ENCODE measurements at places on chromosomes 13 and 19. TPM values are rescaled to one million over a fixed set of nuclear protein-coding genes. Genes with fewer than 3 reads are reported as not detected.
A peak's percentile ranks its signal among the peaks of the same experiment; 100 is the strongest.

DNA sequence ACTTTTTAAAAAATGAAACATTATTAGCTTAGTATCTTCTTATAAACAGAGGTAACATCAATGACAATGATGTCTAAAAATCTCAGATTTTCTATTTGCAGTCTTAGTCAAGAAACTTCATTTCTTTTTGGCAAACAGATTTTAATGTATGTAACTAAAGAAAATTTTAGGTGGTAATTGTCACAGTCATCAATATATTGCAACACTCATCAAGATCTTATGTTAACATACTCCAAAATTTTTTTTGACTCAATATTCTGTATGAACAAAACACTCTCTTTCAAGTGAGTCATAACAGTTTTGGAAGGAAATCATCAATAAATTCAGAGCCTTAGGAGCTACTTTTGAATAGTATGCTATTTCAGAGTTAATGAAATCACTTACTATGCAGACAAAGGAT, 1507.6 kb downstream of the SLITRK1 start:
- H3K27ac ChIP-seq: no peak overlapping the region
- H3K4me1 ChIP-seq: no peaks in the 10 kb centered on the region
- H3K27me3 ChIP-seq: no peaks in the 10 kb centered on the region
- DNase-seq: no peak
- no peak overlapping the region for H3K4me3 ChIP-seq
- H3K36me3 ChIP-seq: no peaks in the 10 kb centered on the region

GRCh38 chr13:42899266-42899665, 92.8 kb downstream of the EPSTI1 start:
- no peaks in the 10 kb centered on the region for H3K27me3 ChIP-seq
- no peak overlapping the region for H3K4me3 ChIP-seq
- no peaks in the 10 kb centered on the region for H3K36me3 ChIP-seq
- no peak for DNase-seq
- H3K27ac ChIP-seq: no peak overlapping the region

Gene NLRP4
- 0.30 TPM for total RNA-seq

- no peaks in the 10 kb centered on the region for H3K36me3 ChIP-seq
- no peak for DNase-seq
- H3K4me3 ChIP-seq: no peak overlapping the region
- peaks cover 8% of the 10 kb centered on the region for H3K27me3 ChIP-seq
- H3K27ac ChIP-seq: no peak overlapping the region
Observed at GRCh38 chr13:45921162-45921736, 69.7 kb upstream of the SIAH3 start.

DNA sequence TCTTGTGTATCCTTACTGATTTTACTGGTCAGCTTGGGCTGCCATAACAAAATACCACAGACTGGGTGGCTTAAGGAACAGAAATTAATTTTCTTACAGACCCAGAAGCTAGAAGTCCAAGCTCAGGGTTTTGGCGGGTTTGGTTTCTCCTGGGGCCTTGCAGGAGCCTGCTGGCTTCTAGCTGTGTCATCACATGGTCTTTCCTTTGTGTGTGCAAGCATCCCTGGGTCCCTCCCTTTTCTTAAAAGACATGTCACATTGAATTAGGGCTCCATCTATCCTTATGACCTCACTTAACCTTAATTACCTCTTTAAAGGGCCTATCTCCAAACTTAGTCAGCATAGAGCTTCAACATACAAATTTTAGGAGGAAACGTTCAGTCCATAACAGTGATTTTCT, 23.4 kb downstream of the UBAC2 start:
- no peaks in the 10 kb centered on the region for H3K27me3 ChIP-seq
- no peak overlapping the region for H3K4me3 ChIP-seq
- no peak for DNase-seq
- H3K36me3 ChIP-seq: no peaks in the 10 kb centered on the region
- H3K4me1 ChIP-seq: peaks cover 66% of the 10 kb centered on the region

Gene NLRP5
- total RNA-seq: not detected

DNA sequence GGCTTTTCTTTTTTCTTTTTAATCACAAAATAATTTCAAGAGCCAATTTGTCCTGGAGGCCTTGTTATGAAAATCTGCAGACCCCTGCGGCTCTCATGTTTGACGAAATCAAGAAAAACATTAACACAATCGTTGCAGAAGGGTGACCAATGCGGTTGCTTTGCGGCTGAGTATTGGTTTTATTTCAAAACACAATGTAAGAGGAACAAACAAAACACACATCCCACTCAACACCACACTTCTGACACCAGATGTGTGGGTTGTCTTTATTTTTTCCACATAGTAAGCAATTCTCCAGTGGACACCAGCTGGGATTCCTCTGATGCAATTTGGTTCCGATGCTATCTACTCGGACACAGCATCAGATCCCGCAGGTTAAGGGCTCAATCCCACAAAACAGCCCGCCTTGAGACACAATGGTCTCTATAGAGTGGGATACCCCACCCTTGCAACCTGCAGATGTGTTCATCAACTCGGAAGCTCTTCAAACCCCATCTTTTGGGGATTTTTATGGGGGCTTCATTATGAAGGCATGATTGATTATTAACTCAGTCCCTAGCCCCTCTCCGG, 21.9 kb upstream of the CCDC124 start:
- H3K4me3 ChIP-seq: no peak overlapping the region
- H3K4me1 ChIP-seq: peaks cover 12% of the 10 kb centered on the region
- H3K36me3 ChIP-seq: no peaks in the 10 kb centered on the region
- DNase-seq: no peak
- no peak overlapping the region for H3K27ac ChIP-seq

DNA sequence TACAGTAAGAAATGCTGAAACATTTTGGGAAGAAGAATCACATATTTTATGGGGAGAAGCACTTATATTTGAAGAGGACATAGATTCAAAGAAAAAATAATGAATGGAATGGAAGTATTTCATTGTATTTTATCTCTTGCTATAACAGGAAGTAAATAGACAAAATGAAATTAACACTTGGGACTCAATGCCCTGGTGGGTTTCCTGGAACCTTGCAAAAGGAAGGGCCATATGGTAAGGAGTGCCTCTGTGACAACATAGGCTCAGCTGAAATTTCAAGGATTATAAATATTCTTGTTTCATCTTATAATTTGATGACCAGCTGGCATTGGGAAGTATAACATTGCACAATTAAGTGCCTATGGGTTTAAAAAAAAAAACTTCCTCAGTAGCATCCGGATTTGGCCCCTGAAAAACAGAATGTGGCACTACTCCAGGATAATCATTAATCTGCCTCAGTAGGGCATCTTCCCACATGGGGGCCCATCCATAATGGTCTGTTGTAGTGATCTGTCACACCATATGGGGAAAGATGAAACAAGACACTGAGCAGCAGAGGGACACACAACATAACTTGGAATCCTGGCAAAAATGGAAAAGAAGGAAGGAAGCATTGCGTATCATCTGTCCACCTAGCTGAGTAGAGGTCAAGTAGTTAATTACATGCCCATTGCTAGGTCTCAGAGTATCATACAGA, 321.6 kb downstream of the NDFIP2 start:
- no peaks in the 10 kb centered on the region for H3K4me1 ChIP-seq
- H3K4me3 ChIP-seq: no peak overlapping the region
- no peak for DNase-seq
- no peaks in the 10 kb centered on the region for H3K27me3 ChIP-seq
- no peaks in the 10 kb centered on the region for H3K36me3 ChIP-seq
- no peak overlapping the region for H3K27ac ChIP-seq

Gene AKAP8
- 17.4 TPM for total RNA-seq

DNA sequence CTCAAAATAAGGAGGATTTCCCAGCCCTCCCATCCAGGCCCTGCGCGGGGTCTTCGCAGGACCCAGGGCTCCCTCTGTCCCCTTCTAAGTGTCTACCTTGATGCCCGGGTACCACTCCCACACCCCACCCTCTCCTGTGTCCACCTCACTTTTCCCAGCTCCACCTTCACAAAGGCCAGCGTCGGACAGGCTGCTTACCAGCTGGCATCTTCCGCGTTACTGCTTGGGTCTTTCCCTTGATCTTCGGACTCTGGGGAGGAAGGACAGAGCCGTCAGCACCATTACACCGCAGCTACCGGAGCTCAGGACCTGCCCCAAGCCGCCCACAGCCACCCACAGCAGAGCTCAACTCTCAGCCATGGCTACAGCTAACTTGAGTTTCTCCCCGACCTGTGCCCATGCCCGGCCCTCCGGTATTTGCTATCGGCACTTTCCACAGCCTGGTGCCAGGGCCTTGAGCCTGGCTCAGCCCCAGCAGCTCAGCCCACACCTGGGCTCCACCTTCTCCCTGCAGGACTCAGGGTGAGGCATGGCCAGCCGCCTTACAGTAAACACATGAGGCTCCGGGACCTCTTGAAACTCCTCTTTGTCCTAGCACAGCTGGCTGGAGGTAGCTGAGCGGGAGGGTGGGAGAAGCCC, 3.8 kb downstream of the C13orf46 start:
- no peak overlapping the region for H3K4me3 ChIP-seq
- peaks cover 12% of the 10 kb centered on the region for H3K36me3 ChIP-seq
- DNase-seq: no peak
- peak overlapping the region; percentile 15 for H3K27ac ChIP-seq
- H3K27me3 ChIP-seq: no peaks in the 10 kb centered on the region

Gene CLPTM1
- 76.9 TPM for total RNA-seq

- DNase-seq: no peak
- H3K27ac ChIP-seq: peak overlapping the region; percentile 26
- no peaks in the 10 kb centered on the region for H3K27me3 ChIP-seq
- H3K4me1 ChIP-seq: peaks cover 16% of the 10 kb centered on the region
Observed at GRCh38 chr13:35598233-35598632, 121.7 kb upstream of the MAB21L1 start.

DNA sequence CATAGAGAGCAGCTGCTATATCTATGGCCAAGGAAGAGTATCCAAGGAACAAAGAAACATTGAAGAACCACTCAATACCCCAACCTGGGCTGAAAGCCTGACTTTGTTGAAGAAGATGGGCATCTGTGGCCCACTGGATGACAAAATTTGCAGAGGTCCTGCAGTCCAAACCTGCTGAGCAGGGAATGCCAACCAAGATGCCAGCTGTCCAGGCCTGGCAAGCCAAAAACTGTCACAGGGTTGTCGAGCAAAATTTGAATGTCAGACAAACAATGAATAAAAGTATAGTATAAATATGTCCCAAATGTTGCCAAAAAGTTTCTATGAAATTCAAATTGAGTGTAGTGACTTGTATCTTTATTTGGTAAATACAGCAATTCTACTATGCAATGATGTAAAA, 1040.2 kb downstream of the PCDH9 start:
- no peak overlapping the region for H3K4me3 ChIP-seq
- DNase-seq: no peak
- no peaks in the 10 kb centered on the region for H3K36me3 ChIP-seq
- H3K27me3 ChIP-seq: no peaks in the 10 kb centered on the region
- no peaks in the 10 kb centered on the region for H3K4me1 ChIP-seq

GRCh38 chr13:26247608-26248007, 6.3 kb upstream of the CDK8 start:
- no peak overlapping the region for H3K27ac ChIP-seq
- no peaks in the 10 kb centered on the region for H3K36me3 ChIP-seq
- no peaks in the 10 kb centered on the region for H3K4me1 ChIP-seq
- H3K27me3 ChIP-seq: no peaks in the 10 kb centered on the region

DNA sequence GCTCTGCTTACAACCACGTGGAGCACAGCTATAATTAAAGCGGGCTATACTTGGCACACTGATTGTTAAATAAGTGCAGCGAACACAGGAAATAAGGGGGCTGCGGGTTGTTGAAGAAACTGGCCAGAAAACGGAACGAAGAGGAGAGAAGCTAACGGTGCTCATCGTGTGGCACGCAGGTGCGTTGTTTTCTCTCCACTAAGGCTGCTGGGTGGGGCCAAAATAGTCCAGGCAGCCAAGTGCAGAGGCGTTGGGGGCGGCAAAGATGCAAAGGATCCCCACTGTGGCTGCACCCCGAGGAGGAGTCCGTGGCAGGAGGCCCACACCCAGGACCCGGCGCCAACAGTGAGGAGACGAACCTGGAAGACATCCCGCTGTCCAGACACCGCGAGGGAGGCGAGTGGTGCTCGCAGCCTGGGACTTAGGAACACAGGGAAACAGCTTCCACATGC, 8.1 kb upstream of the ARL11 start:
- DNase-seq: no peak
- H3K4me1 ChIP-seq: peaks cover 16% of the 10 kb centered on the region
- H3K36me3 ChIP-seq: no peaks in the 10 kb centered on the region
- H3K27me3 ChIP-seq: no peaks in the 10 kb centered on the region

GRCh38 chr13:42991898-42992763, at the start of gene EPSTI1:
Gene EPSTI1 (minus strand): TSS chr13:42992241. CDS start chr13:42992165, 76 bp downstream.
- peaks cover 27% of the 10 kb centered on the region for H3K4me1 ChIP-seq
- no peaks in the 10 kb centered on the region for H3K36me3 ChIP-seq
- peak within 1 kb of the TSS; percentile 88 for H3K4me3 ChIP-seq
- H3K27me3 ChIP-seq: no peaks in the 10 kb centered on the region

Gene ZNF665
- total RNA-seq: 0.34 TPM

Measured in esophagus squamous epithelium (tissue), 5 donors.